Stimulated activated CD4-positive, alpha-beta T cell treated with anti-CD3 and anti-CD28 coated beads, TNF-alpha, amount 100 ng/mL, for 1 hour (primary cell): ENCODE measurements at places on chromosomes 3 and 15.

- DNase-seq, result no peak
These were observed 33.5 kb downstream of the MYL3 start for GRCh38 chr3:46829699-46830208.

- no peak for DNase-seq
These were observed 16.8 kb downstream of the TMC3 start for GRCh38 chr15:81357180-81357686.

DNA sequence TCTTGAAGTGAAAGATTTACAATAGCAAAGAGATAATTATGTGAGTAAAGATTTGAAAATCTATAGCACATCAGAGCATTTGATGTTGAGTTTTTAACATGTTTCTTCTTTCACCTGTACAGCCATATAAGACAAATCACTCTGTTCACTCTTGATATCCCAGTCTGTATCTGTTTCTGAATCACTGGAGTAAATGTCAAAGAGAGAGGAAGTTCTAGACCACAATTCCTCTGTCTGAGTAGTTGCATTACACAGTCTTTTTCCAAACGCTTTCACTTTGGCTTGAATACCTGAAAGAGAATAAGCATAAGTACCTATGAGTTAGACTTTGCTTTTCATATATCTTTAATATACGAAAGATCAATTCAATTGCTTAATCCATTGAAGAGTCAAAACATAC is 9.9 kb downstream of the THAP10 start:
- no peak for DNase-seq

GRCh38 chr3:21962456-21962855 is 211.4 kb upstream of the ZNF385D start:
- no peak for DNase-seq

DNA sequence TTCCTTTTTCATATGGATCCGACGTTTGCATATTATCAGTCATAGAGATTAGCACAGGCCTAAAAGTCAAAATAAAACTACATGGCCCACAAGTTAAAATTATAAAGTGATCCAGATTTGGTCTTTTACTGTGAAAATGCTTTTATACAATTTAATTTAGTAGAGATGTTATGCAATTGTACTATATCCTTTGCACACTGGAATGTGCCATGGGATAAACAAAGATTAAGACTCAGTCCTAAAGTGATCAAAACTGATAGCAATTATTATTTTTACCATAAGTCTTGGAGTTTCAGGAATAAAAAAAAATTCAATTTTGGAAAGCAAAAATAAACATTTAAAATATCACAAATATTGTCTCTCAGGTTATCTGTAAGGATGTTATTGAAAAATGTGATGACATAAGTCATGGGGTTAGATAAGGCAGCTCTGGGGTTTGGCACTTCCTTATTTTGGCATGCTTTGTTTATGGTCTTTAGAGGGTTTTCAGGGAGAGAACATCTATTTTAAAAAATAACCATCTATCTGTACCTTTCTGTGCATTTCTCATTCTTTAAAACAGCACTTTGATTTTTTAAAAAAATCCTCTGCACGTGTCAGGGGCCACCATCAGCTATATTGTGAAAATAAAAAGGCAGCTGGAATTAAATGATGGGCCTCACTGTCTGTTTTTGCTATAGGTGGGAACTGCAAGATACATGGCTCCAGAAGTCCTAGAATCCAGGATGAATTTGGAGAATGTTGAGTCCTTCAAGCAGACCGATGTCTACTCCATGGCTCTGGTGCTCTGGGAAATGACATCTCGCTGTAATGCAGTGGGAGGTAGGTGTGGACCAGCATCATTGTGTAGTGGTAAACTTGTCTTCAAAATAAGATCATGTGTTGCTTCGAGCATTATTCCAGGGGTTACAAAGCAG is 67.3 kb downstream of the TGFBR2 start:
- no peak for DNase-seq

DNA sequence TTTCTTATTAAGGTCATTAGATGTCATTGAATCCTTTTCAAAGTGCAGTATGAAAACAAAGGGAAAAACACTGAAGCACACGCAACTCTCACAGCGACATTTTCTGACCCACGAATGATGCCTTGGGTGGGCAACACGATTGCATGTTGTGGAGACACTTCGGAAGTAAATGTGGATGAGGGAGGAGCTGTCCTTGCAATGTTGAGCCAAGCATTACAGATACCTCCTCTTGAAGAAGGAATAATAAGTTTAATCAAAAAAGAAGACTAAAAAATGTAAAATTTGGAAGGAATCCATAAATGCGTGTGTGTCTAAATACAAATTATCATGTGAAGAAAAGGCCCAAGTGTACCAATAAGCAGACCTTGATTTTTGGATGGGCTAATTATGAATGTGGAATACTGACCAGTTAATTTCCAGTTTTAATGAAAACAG is 16.9 kb downstream of the THBS1 start:
- DNase-seq, result no peak

DNA sequence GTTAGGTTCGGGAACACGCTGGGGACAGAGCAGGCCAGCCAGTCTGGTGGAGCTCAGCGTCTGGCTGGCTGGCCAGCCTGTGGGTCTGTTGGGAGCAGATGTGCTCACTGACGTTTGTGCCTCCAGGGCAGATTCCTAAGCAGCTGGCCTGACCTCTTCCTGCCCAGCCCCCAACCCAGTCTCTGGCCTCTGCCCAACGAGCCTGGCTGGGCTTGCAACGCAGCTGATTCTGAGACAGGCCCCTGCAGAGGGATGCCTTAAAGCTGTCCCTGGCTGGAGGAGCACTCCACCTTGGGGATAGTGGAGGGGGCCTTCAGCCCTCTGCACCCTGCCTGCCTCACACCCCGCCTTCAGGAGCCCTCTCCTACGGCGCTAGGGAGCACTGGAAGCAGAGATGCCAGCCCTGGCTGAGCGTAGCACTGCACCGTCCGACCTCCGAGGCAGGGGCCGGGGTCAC is 46.0 kb downstream of the KLF13 start:
- DNase-seq, result no peak

- no peak for DNase-seq
These were observed 532.1 kb upstream of the SEMA6D start for GRCh38 chr15:47184908-47185801.

DNA sequence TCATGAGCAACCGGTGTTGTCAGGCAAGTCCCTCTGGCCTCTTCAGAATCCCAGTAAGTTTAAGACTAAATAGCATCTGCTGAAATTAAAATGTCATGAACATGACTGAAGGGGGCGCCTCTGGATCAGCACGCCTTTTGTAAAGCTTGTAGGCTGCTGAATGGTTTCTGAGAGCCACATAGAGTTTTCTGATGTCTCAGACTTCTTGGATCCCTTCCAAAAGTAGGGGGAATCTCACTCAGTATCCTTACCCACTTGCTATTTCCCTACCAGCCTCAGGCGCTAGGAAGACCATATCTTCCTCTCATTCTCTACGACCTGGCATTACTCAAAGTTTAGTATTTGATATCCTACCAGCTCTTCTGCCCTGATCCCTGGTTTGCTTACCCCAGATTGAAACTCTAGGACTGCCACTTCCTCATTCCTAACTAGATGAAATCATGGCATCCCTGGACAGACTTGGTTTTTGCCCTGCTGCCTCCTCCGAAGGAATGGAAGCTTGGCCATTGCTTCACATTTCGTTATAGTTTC is 62.7 kb upstream of the CD47 start:
- DNase-seq, result no peak

DNA sequence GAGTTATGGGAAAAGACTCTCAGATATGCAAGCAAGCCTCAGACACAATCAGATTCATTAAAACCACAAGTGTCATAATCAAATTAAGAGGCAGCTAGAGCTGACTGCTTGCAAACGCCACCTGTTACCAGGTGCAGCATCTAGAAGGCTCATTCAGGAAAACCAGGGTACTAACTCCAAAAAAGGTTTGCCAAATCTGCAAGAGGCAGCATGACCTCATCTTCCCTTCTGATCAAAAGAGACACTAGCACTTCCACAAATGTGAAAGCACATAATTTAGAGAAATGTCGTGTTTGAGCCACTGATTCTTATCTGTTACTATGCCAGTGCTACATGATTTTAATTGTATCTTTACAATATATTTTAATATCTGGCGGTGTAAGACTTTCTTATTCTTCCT is 123.3 kb upstream of the NANOGP8 start:
- DNase-seq, result no peak

DNA sequence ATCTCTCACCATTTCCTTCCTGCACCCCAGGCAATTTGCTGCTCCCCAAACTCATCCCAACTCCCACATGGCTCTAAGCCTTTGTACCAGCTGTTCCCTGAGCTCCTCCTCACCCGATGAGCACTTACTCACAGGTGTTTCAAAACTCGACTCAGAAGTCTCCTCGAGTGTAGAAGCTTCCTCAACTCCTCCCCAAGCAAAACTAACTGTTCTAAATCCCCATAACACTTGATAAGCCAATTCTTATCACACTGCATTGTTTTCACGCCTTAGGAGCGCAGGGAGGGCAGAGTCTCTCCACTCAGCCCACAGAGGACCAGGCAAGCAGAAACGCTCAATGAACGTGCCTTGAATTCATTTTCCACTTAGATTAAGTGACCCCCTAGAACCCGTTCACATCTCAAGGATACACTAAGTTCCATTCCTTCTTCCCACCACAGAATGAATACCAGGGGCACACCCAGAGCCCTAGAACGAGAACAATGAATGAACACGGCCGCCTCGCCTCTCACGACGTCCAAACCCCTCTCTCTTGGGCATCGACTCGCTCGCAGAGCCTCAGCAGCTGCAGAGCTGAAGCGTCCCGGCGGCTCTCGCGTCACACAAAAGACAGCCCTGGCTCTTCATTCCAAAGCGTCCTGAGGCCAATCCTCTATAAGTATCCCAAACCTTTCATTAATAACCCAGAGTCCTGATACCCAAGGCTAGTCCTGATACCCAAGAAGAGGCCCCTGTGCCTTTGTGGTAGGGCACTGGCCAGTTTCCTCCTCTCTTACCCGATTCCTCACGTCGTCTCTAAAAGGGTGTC is 1.1 kb downstream of the RAF1 start:
- peak; percentile 10 for DNase-seq
